Type B pancreatic cell (in vitro differentiated cells): ENCODE measurements at places on chromosomes 7 and 10.
A peak's percentile ranks its signal among the peaks of the same experiment; 100 is the strongest.

GRCh38 chr7:80017101-80017698 lies 117.4 kb upstream of the GNAI1 start:
- no peak for DNase-seq

GRCh38 chr7:33410266-33410665 lies 280.9 kb downstream of the BBS9 start:
- no peak for DNase-seq

GRCh38 chr7:83547526-83547925 lies 101.4 kb downstream of the SEMA3E start:
- DNase-seq: no peak

- no peak for DNase-seq
These were observed 48.1 kb downstream of the INSYN2A start for GRCh38 chr10:127148066-127148932.

- no peak for DNase-seq
These were observed 4.6 kb upstream of the ZNF22 start for GRCh38 chr10:44995914-44996669.

DNA sequence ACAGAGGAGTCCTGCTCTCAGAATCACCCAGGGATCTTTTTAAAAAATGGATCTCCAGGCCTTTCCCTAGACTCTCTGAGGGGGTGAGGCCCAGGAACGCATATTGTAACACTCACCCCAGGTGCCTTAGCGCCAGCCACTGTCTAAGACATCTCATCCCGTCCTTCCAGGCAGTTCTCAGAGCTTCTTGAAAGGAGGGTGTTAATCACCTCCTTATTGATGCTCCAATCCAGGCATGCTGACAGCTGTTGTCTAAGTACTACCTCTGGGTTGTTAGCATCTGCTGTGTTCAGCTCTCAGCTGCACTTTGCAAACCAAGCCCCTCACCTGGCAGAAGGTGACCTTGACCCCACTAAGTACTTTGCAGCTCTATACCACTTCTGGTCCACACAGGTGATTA lies 36.0 kb downstream of the KIAA1549 start:
- DNase-seq: no peak

DNA sequence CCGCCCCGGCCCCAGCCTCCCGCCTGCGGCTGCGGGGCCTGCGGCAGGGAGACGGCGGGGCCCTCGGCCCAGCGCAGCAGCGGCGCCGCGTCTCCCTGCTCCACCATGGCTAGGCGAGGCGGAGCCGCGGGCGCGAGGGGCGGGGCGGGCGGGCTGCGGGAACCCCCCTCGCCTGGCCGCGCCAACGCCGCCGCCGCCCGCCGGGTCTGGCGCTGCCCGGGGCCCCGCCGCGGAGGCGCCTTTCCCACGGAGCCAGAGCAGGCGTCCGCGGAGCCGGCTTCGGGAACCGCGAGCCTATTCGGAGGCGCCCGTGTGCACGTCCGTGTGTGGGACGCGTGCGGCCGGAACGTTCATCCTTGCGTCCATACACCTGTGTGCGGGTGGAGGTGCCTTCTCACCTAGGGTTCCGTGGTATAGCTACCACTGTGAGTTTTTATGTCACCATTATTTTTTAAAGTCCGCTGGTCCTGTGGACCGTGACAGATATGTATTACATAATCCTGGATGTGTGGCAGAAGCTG lies at the start of gene DENND11:
Gene DENND11 (minus strand): TSS at position 120 of the 521 bp plus-strand sequence. CDS start 13 bp downstream, at position 107.
- DNase-seq: peak; percentile 73

DNA sequence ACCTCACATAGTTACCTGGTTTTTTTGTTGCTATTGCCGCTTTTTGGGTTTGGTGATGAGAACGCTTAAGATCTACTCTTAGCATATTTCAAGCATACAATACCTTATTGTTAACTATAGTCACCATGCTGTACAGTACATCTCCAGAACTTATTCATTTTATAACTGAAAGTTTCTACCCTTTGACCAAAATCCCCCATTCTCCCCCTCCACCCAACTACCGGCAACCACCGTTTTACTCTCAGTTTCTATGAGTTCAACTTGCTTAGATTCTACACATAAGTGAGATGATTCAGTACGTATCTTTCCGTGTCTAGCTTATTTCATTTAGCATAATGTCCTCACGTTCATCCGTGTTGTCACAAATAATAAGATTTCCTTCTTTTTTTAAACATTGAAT lies 86.7 kb upstream of the IL6 start:
- no peak for DNase-seq

DNA sequence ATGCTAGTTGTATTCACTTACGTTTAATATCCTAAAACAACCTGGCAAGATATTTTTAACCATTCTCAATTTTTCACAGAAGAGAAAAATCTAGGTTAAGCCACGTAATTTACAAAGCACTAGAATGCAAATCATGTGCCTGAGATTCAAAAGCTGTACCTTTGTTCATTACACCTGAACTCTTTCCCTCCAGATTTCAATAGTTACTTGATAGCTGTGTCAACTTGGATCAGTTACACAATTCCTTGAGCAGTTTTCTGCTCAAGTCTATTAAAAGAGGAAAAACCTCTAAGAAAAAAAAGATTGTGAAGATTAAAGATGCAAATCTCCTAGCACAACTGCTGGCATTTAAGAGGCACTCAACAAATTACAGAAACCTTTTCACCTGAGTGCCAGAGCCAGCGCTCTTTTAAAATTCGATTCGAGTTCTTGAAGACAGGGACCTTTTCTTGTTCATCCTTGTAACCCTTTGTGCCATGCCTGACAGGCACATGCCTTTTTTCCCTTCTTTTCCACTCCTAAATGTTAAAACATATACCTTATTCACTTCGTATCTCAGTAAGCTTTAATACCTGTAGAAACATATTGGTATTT lies 886 bp downstream of the NSUN6 start:
- DNase-seq: no peak

GRCh38 chr10:95655571-95656290 lies 780 bp downstream of the ALDH18A1 start:
- no peak for DNase-seq

- DNase-seq: no peak
These were observed 134.1 kb downstream of the LRMDA start for GRCh38 chr10:75565286-75566251.

- no peak for DNase-seq
These were observed 453.9 kb downstream of the PTPRN2 start for GRCh38 chr7:158133515-158134271.

- DNase-seq: no peak
These were observed 264.8 kb downstream of the KIF20B start for GRCh38 chr10:89966211-89966610.

GRCh38 chr10:5887029-5887428 lies 2.7 kb downstream of the ANKRD16 start:
- DNase-seq: no peak

- DNase-seq: no peak
These were observed 85.8 kb downstream of the HIF1AN start for GRCh38 chr10:100621360-100622205.

DNA sequence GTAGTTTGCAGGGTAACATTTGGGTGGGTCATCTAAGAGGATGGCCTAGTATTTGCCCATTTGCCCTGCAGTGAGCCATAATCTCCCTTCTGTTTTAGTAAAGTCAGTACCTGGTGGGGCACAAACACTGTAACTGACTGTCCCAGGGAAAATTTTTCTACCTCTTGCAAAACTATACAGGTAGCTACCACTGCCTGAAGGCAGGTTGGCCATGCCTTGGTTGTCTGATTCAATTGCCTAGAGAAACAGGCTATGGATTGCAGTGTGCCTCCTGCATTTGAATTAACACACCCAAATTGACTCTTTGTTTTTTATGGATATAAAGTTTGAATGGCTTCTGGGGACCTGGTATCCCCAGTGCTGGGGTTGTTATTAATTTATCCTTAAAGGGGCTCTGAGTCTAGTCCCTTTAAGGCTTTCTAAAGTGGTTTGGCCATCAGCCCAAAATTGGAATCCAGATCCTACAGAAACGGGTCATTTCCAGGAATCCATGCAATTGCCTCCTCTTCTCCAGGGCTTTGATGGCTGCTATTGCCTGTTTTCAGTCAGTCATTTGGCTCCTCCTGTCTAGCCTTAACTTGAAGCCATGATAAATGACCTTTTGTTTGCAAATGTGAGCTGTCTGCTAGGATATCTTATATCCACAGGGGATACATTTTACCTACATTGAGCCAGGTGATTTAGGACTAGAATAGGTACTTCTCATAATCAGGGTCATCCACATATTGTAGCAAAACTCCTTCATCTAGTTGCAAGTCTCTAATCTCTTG lies 89.1 kb downstream of the STRA8 start:
- no peak for DNase-seq

- no peak for DNase-seq
These were observed 1.0 kb downstream of the NT5C2 start for GRCh38 chr10:103192089-103192450.

GRCh38 chr10:1664333-1664964 lies 72.9 kb downstream of the ADARB2 start:
- DNase-seq: no peak

GRCh38 chr7:114590298-114590697 lies 175.7 kb downstream of the FOXP2 start:
- no peak for DNase-seq

DNA sequence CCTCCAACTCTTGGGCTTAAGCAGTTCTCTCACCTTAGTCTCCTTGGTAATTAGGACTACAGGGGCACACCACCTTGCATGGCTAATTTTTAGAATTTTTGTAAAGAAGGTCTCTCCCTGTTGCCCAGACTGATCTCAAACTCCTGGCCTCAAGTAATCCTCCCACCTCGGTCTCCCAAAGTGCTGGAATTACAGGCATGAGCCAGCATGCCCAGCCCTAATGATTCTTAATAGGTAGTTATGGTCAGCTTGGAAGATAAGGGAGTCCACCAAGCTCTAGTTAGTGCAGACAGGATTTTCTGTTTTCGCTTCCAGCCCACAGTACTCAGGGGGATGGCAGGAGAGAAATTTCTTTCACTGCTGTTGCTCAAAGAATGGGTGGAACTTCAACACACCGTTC lies 127.9 kb upstream of the PLXDC2 start:
- no peak for DNase-seq

DNA sequence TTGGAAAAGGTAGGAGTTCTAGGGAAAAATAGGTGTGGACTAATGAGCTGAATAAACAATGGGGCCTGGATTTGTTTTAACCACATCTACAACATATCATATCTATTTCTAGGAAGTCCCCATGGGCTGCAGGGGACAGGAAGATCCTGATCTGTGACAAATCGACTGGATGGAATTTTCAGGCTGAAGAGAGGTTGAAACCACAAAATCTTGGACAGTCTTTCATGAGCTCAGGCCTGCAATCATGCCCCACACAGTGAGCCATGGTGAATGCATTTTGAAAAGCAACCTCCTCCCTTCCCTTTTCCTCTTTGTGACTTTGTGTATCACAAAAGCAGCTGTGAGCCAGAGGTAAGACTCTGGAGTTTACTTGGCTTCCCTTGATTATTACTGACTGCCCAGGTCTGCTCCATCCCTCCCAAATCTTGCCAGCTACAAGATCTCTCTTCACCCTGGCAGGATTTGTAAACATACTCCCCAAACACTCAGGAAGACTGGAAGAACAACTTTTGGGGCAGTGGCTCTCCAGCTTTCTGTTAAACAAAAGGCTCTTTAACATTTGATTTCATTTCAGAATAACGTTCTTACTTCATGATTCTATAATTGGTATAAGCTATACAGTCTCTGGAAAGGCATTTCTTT lies 66.4 kb downstream of the ASAH2B start:
- DNase-seq: no peak

- DNase-seq: no peak
These were observed 130.1 kb downstream of the COBL start for GRCh38 chr7:51186531-51186930.

DNA sequence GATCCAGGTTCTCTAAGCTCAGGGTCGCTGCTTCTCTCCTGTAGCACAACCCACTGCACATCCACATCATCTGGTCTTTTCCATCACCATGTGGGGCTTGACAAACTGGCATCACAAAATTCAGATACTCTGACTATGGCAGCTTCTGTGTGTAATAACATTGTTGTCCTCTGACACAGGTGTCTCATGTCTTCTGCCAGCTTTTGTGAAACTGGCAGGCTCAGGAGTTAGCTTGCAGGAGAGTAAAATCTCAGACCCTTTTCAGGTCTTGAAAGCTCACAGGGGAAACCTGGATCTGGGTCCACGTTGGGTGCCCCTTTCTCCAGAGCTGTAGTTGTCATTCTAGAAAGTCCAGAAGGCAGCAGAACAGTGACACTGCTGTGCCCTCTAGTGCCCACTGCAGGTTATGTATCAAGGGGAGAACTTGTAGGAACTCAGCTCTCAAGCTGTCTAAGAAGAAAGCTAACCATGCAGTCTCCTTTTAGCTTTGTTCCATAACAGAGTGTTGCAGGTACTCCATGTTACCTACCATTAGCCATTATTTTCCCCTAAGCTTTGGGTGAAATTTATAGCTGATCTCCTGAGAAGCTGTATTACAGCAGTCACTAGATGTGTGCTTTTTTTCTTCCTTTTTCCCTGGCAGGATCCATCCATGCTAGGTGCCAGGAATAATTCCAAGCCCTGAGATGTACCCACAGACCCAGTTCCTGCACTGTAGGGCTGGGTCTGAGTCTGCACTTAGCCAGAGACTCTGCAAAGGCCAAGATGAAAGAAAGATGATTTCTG lies 102.7 kb downstream of the ZNF248 start:
- no peak for DNase-seq

- no peak for DNase-seq
These were observed 170.4 kb downstream of the PLXDC2 start for GRCh38 chr10:19986591-19986990.

- no peak for DNase-seq
These were observed 196.9 kb upstream of the RHOBTB1 start for GRCh38 chr10:61140765-61141392.

DNA sequence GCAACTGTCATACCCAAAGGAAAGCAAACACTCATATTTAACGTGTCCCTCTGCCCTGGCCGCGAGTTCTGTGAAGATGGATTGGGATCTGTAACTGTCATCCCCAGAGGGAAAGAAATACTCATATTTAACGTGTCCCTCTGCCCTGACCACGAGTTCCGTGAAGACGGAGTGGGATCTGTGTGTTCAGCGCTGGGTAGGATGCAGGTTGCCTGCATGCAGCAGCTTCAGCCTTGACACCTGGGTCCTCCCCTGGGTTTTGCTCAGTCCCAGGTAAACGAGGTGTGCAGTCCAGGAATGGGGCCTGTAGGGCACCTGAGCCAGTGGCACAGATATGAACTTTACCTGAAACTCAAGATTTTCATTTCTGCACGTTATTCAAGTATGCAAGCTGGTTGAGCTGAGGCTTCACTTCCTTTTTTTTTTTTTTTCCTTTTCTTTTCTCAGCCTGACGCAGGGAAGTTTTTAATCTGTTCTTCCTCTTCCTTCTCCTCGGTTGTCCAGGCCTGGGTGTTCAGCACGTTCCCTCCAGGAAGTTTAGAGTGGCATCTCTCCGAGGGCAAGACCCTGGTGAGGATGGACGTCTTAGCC lies 159.0 kb upstream of the SHH start:
- DNase-seq: no peak

DNA sequence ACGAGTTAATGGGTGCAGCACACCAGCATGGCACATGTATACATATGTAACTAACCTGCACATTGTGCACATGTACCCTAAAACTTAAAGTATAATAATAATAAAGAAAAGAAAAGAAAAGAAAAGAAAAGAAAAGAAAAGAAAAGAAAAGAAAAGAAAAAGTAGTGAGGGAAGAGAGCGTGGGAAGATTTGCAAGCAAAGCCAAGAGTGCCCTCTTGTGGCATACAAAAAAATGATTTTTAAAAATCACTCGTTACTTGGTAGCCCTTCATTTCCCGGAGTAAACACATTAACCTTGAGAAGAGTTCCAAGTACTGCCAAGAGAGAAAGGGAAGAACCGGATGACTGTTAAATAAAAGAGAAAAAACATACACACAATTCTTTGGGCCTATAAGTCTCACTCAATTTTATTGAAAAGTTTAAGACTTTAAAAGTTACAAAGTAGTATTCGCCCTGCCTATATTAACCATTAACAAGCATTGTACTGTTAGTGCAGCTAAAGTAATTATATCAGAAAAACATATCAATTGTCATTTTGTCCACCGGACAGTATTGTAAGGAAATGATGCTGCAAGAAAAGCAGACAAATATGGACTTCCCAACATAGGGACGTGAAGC lies 6.2 kb upstream of the CH25H start:
- no peak for DNase-seq
